ENCODE measurements at places on chromosomes 4 and X.

- DNase-seq = no peak
Measured at GRCh38 chrX:1558761-1559468, 21.9 kb upstream of the P2RY8 start.

DNA sequence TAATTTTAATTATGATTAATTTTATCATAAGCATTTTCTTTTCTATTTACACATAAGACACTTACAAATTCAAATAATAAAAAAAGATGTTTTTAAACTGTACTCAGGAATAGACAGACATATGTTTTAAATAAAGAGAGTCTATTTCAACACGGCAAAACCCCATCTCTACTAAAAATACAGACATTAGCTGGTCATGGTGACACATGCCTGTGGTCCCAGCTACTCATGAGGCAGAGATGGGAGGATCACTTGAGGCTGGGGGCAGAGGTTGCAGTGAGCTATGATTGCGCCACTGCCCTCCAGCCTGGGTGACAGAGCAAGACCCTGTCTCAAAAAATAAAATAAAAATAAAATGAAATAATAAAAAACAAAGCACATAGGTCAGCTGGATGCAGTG is 14.8 kb downstream of the FAM9B start:
- DNase-seq = no peak

- no peak for DNase-seq
Measured at GRCh38 chrX:114717921-114718320, 134.0 kb downstream of the HTR2C start.

DNA sequence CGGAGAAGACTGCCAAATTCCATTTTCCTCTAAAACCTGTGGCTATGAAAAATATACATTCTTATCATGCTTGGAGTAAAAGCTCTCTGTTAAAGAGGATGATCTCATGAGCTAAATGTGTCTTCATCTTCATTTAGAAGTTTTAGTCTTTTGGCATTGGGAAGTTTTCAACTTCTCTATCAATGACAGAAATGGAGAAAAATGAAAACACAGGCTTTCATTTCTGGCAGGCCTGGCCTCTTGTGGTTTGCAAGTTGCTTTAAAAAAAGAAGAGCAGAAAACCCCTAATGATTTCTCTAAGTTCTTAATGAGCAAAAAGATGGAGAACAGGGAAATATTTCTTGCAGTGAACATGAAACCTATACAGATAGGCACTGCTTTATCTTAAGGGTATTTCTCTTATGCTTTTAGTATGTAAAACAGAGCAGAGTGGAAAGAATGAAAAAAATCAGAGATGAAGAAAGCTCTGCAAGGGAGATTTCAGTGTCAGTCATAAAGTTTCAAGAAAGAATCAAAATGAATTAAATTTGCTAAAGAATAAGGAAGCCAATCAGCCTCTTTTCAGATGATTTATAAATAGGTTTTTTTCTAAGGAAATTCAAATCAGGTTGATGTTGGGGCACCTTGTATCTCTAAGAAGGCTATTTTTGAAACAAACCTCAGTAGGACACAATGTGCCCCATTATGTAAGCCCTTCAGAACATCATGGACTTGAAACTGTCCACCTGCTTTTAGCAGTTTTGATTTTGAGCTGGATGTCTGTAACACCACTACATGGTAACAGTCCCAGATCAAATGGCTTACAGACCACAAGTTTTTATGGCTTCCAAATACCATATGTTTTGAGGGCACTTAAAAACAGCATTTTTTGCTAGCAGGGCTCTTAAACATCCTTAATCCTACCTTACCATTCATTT is 225.0 kb downstream of the GRIA3 start:
- no peak for DNase-seq

GRCh38 chrX:150360331-150360730 is 2.8 kb upstream of the MAMLD1 start:
- no peak for DNase-seq

GRCh38 chr4:185370268-185370949 is 25.3 kb downstream of the LRP2BP start:
- no peak for DNase-seq

GRCh38 chr4:142544594-142544993 is 301.5 kb downstream of the INPP4B start:
- no peak for DNase-seq

GRCh38 chr4:164383358-164384220 is 370.3 kb upstream of the SMIM31 start:
- no peak for DNase-seq

GRCh38 chrX:120305531-120306141 is 5.6 kb downstream of the TMEM255A start:
- no peak for DNase-seq

GRCh38 chrX:80354966-80355465 is 65.2 kb upstream of the TENT5D start:
- DNase-seq = no peak

DNA sequence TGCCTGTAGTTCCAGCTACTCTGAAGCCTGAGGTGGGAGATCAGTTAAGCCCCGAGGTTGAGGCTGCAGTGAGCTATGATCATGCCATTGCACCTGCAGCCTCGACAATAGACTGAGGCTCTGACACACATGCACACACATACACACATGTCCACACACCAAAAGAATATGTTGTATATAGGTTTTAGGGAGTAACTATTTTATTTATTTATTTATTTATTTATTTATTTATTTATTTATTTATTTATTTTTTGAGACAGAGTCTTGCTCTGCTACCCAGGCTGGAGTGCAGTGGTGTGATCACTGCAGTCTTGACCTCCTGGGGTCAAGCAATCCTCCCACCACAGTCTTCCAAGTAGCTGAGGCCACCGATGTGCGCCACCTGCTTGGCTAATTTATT is 78.3 kb downstream of the DCLK2 start:
- no peak for DNase-seq

- no peak for DNase-seq
Measured at GRCh38 chrX:75211976-75212375, 55.9 kb upstream of the ABCB7 start.

DNA sequence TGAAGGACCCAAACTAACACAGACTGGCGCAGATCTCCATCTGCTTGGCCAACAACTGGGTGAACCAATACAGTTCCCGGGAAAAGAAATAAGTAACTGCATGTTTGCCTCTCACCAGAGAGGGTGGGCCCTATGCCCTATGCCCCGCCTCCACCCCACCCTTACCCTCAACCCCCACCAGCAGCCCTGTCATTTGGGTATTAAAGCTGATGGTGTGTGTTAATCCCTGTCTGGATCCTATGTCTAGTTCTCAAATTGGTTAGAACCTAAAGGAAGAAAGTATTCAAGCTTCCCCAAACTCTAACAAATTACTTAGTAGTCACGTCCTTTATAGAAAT is 19.0 kb downstream of the SMPX start:
- no peak for DNase-seq

DNA sequence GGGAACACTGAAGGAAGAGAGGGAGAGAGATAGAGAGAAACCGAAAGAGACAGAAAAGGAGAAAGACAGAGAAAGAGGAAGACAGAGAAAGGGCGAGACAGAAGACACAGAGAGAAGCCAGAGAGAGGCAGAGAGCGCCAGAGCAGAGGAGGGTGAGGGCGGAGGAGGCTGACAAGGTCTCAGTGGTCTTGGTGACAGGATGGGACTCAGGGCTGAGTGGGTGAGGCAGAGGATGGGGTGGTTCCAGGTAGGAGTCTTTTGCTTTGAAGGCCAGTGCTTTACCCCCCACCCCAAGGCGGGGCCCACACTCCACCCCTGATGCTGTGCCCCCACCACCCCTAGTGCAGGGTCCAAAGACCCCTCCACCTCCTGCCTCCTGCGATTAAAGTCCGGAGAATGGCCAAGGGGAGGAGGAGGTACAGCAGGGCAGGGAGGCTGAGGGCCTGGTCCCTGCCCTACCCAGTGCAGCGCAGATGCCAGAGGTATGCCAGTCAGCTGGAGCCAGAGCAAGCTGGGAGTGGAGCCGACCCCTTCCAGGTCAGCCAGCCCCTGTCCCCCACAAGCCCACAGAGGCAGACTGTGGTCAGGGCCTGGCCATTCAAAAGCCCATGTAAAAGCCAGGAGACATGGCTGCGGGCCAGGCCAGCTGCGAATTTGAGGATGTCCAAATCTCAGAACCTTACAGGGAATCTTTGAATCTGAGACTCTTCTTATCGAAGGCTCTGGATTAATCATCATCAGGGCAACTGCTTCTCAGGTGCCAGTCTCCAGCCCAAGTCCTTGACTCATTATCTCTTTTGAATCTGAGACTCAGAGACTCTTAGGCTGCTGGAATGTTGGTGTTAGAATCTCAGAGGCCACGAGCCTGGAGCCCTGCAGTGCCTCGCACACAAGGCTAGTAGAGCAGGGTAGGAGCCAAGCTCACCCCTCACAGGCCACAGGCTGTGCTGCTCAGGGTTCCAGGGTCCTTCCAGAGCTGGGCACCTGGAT is 758 bp downstream of the IQSEC2 start:
- no peak for DNase-seq

GRCh38 chr4:27084685-27085361 is 224.2 kb downstream of the STIM2 start:
- no peak for DNase-seq

DNA sequence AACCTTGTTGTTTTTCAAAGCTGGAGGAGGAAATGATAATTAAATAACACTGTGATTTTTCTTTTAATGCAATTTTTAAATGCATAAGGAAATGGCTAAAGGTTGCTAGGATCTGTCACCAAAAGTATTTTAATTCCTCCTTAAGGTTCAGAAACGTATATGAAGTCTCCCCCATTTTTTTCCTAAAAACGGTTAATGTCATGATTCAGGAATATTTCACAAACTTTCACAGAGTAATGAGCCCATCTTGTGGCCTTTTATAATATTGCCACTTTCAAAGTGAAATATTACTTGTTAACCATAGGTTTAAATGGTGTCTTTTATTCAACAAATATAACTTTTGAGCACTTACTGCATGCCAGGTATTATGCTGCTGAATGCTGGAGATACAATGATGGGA is 99.5 kb upstream of the USP38 start:
- DNase-seq = peak; percentile 6

DNA sequence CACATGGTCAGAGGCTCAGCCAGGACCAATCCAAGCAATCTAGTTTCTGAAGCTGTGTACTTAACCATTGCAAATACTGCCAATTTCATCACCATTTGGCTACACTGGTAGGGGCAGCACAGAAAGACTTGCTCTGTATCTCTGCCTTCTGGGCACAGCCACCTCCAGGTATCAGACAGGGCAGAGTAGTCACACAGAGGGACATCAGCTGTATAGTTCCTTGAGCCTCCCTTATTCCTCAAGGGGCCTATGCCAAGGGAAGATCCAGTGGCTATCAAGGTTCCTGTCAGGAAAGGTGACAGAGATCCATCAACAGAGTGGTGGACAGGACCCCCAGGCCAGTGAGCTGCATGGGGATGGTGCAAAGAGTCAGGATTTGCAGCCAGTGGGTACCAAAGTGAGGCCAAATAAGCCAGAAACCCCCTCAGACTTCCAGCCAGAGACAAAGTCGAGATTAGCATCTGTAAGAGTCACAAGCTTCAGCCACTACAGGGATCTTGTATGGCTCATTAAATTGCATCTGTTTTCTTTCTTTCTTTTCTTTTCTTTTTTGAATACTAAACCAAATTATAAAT is 381.6 kb upstream of the CPEB2 start:
- DNase-seq = no peak
